ENCODE measurements at places on chromosomes 6 and 20.

DNA sequence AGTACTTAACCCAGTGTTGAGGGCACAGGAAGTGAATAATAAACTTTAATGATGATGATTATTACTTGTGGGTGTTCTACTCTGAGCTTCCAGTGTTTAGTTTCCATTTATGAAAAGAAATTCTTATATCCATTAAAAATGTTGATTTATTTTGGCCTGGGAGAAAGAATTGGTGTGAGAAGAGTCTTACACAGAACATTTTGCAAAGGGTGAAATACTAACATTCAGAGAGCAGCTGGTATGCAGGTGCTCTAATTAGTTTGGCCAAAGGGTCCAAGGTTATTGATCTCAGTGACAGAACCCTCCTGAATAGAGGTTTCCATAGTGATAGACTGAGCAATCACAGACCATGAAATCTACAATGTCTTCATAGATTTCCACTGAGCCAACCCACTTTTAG, 4.4 kb downstream of the OSER1 start:
- no peak for DNase-seq

DNA sequence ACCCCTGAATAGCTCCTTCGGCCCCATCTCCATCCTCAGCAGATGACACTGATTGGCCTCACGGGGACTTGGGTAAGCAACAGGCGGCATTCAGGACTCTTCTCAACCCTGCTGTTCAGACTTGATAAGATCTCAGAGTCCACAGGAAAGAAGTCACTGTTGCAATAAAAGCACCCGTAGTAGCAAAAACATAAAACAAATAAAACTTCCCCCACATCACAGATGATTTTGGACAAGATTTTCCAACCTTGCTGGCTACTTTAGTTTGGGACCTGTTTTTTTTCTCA, 17.1 kb upstream of the C20orf144 start:
- no peak for DNase-seq

- DNase-seq: no peak
Measured at GRCh38 chr20:44454306-44454963, 21.2 kb upstream of the TTPAL start.

GRCh38 chr6:45655745-45656476, 278.2 kb upstream of the SUPT3H start:
- DNase-seq: peak; percentile 37

GRCh38 chr20:17794400-17794799, 94.6 kb downstream of the BANF2 start:
- no peak for DNase-seq

Data from suppressor macrophage treated with lipopolysaccharide for 1 hour (primary cell).